Activated CD8-positive, alpha-beta memory T cell treated with anti-CD3 and anti-CD28 coated beads, Interleukin-2, amount 50 U/mL, for 48 hours (primary cell): ENCODE measurements at places on chromosomes 13 and 19.

GRCh38 chr19:12834566-12834943 lies at the start of gene RTBDN:
Gene RTBDN, minus strand, starts transcription at chr19:12834579. Its CDS starts 4,600 bp downstream, at chr19:12829979.
- no peak for DNase-seq

DNA sequence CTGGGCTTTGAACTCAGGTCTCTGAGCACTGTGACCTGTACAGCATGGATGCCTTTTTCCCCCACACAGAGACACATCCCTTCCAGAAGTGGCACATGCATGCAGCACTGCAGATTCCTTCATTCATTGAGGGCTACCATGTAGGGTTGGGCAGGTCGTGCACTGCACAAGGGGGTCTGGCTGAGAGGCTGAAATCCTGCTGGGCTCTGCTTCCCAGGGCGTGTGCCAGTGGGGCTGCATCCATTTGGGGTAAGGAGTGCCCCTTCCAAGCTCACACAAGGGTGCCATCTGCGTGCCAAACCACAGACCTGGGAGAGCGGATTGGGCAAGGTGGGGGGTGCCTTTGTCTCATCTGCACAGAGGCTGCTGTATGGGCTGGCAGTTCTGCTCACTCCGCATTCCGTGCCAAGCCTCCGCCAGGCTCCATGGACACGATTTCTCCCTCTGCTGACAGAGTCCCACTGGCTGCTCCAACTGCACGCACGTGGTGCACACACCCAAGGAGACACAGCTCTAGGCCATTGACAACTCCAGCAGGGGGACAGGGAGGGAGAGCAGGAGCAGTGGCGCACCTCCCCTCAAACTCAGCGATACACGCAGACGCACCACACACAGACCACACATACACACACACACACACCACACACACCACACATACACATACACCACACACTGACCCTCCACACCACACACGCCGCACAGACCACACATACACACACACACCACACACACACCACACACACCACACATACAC lies 4.5 kb upstream of the SHISA7 start:
- no peak for DNase-seq

DNA sequence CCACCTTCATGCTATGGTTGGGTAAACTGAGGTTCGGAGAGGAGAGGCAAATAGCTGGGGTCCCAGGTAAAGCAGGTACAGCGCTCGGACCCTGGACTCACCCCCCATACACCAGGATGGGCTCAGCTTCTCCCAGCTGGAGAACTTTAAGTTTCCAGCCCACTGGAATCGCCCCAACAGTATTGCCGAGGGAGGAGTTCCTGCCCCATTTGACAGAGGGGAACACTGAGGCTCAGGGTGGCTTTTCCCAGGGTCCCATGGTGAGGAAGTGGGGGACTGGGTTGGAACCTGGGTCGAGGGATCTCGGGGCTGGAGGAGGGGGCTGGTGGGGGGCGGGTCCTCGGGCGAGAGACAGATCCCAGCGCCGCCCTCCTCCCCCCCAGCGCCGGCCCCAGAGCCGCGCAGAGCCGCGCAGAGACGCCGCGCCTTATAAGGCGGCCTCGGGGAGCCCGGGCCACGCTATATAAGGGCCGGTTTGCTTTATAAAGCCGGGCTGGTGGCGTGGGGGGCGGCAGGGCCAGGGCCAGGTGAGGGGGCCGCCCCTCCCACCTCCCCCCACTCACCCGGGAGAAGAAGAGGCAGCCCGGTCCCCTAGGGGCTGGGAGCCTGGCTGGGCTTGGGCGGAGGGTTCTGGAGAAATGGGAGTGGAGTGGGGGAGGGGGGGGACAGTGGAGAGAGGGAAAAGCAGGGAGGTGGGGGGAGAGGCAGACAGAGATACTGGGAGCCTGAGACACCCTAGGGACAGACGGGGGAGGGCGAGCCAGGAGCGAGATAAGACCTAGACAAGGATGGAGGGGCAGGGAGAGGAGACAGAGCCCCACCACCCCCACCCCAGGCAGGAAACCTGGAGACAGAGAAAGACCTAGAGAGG lies 1.1 kb downstream of the CNN1 start:
- no peak for DNase-seq

- no peak for DNase-seq
Observed at GRCh38 chr13:93462151-93462550, 235.5 kb downstream of the GPC6 start.

DNA sequence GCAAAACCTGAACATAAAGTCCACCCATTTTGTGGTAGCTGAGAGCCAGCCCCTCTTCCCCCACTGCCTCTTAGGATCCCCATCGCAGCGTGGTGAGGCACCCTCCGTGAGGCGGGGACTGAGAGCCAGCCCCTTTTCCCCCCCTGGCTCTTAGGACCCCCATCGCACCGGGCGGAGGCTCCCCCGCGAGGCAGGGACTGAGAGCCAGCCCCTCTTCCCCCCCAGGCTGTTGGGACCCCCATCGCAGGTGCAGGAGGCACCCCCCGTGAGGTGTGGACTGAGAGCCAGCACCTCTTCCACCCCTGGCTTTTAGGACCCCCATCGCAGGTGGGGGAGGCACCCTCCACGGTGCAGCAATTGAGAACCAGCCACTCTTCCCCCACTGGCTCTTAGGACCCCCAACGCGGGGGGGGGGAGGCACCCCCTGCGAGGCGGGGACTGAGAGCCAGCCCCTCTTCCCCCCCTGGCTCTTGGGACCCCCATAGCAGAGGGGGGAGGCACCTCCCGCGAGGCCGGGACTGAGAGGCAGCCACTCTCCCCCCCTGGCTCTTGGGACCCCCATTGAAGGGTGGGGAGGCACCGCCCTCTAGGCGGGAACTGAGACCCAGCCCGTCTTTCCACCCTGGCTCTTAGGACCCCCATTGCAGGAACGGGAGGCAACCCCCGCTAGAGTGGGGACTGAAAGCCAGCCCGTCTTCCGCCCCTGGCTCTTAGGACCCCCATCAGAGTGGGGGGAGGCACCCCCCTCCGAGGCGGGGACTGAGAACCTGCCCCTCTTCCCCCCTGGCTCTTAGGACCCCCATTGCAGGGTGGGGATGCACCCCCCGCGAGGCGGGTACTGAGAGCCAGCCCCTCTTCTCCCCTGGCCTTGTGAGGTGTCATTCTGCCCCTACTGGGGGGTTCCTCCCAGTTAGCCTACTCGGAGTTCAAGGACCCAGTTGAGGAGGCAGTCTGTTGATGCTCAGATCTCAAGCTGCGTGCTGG lies 366.4 kb upstream of the SPRY2 start:
- DNase-seq: no peak

DNA sequence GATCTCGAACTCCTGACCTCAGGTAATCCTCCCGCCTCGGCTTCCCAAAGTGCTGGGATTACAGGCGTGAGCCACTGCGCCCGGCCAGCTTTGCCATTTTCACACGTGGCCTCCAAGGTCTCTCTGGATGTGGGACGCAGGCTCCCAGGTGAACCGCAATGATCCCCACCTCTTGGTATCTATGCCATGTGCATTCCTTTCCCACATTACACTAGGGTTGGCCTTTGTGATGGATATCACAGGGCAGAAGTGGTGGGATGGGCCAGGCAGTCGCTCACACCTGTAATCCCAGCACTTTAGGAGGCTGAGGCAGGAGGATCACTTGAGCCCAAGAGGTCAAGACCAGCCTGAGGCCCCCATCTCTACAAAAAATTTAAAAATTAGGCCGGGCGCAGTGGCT lies 22.4 kb downstream of the FGF21 start:
- DNase-seq: no peak

DNA sequence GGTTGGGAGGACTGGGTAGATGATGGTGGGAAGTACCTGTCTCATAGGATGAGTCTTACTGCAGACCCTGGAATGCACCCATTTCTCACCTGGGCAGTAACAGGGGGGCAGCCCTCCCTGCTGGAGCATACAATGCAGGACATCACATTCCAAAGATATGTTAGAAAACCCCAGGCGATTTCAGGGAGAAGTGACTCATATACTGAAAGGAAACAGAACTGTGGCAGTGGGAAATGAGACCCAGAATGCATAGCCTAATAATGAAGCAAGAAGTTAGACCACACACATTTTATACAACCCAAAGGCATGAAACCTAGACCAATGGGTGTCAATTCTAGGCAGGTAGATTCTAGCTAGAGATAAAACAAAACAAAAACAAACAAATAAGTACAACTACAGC lies 402.7 kb downstream of the IRS2 start:
- no peak for DNase-seq

DNA sequence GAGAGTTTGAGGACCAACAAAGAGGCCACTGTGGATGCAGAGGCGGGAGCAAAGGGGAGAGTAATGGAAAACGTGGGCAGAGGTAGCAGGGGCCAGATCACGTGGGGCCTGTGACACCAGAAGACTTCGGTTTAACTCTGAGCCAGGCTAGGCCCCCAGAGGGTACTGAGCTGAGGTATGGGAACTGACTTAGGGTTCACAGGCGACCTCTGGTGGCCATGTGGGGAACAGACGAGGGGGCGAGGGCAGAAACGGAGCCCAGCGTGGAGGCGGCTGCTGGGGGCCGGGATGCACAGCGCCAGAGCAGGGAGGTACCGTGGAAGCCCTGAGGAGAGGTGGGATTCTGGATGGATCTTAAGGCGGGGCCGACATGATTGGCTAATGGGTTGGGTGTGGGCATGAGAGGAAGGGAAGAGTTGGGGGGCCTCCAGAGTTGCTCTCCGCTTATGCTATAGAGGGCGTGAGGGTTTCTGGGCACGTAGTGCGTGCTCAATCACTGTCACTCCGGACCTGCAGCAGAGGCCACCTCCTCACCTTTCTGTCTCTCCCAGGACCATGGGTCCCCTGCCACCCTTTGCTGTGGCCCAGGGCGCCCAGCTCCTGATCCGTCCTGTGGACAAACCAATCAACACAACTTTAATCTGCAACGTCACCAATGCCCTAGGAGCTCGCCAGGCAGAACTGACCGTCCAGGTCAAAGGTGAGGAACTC lies 13.7 kb downstream of the PVR start:
- peak; percentile 88 for DNase-seq

DNA sequence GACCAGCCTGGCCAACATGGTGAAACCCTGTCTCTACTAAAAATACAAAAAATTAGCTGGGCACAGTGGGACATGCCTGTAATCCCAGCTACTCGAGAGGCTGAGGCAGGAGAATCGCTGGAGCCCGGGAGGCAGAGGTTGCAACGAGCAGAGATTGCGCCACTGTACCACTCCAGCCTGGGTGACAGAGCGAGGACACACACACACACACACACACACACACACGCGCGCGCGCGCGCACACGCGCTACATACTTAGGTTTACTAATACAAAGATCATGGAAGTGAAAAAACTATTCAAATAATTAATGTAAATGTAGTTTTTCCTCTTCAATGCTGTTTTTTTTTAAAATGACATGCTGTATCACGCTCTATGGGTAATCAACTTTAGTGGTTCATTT lies 58.5 kb upstream of the ZDHHC20 start:
- no peak for DNase-seq

DNA sequence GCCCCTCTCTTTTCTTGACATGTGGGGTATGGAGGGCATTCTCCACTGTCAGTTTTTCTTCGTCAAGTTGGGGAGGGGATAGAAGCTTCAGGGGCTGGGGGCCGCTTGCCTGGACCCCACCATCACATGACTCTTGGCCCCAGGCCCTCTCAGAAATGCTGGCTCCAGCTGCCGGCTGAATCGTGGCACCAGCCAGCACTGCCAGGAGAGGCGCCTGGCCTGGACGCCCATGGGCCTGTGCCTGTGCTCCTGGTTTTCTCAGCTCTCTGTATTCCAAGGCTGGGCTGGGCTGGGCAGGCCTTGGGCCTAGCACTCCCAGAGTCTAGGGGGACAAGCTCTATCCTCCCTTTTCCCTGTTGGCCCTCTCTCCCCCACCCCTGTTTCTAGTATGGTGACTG lies 38.6 kb downstream of the LYL1 start:
- DNase-seq: no peak

- DNase-seq: no peak
Observed at GRCh38 chr19:56083668-56084067, 37.4 kb downstream of the ZNF787 start.
